ENCODE measurements at places on chromosomes 2 and 18.

- DNase-seq: no peak
Measured at GRCh38 chr2:36871068-36871707, 95.1 kb downstream of the STRN start.

DNA sequence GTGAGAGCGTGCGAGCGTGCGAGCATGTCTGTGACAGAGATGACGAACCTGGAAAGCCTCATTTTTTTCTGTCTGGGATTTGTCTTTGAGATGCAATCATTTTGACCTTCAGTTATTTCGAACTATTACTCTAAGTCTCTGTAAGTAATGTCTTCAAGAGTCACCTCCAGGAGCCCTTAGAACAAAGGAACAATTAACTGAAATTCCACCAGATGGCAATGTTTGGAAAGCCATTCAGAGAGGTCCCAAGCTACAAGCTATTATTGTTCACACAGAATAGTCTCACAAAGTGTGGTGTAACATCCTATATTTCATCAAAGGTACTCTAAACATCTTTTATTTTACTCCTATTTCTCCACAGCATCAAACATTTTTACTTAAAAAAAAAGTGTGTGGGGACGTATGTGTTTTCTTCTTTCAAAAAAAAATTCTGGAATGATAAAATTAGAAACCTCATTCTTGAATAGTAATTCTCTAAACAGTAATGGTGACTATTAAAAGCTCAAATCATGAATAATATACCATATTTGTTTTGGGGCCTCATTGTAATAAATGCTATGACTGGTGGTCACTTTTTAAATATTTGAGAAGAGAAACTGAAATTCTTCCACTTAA, 35.1 kb upstream of the MAPRE2 start:
- DNase-seq: peak; percentile 57

GRCh38 chr2:173750831-173751230, 214.3 kb downstream of the SP3 start:
- DNase-seq: no peak

DNA sequence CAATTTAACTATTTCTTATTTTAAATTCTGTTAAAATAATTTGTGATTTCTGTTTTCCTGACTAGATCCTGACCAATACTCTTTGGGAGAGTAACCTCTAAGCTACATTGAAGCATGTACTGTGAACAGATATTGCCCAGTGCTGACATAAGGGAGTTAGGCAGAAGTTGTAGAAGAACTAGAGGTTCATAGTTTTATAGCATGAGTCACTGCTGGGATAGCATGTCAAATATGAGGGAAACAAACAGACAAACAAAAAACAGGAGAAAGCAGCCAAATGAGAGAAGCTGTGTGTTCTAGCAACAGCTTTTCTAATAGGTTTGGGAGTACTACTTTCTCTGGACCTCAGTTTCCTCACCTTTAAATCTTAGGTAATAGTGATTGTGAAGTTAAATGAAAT, 72.4 kb downstream of the CERS6 start:
- no peak for DNase-seq

- DNase-seq: no peak
Measured at GRCh38 chr2:18062892-18063291, 184.4 kb downstream of the KCNS3 start.

- DNase-seq: no peak
Measured at GRCh38 chr2:119689218-119689617, 10.2 kb downstream of the TMEM177 start.

DNA sequence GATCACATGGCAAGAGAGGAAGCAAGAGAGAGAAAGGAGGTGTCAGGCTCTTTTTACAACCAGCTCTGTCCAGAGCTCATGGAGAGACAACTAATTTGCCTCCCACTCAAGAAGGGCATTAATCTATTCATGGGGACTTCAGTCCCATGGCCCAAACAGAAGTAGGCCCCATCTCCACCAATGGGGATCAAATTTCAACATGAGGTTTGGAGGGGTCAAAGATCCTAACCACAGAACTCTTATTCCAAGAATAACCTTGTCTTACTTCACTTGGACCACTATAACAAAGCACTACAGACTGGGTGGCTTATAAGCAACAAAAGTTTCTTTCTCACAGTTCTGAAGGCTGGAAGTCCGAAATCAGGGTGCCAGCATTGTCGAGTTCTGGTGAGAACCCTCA, 31.8 kb downstream of the GRB14 start:
- DNase-seq: no peak

GRCh38 chr2:206336861-206337260, 62.4 kb downstream of the ZDBF2 start:
- no peak for DNase-seq

DNA sequence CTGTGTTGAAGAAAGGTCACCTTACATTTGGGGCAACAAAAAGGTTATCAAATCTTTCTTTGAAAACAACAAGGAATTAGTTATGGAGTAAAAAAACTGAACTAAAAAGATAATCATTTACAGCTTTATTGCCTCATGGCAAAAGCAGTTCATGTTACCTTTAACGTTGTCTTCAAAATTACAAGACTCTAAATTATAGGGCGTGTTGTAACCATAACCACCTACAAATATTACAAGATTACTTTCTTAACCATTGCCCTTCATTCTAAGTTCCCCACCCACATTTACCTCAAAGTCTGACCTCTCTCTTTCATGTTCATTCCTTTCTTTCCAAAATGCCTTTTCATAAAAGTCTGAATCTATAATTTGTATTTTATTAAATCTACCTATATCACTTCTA, 74.6 kb upstream of the LRATD1 start:
- DNase-seq: no peak

DNA sequence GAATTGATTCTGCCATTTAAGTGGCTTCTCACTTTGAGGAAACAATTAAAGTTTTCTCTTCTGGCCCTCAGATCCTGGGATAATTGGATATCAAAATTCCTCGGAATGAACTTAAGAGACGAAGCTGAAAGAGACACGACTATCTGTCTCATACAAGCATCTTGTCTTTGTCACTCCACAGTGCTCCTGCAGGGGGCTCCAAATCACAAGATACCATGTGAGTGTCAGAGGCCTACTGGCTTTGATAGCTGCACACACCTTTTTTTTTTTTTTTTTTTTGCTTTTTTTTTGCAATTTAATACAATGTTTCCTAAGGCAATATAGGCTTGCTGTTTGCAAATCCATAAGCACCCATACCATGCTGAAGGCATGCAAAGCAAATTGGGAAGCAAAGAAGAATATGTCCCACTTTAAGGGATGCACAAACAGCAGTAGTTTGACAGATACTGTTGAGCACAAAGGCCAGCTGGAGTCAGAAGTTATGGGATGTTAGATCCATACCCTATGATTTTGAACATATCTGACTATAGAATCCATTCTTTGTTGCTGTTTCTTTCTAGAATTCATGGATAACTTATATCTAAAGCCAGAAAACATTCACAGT, 109.0 kb upstream of the CBLN2 start:
- no peak for DNase-seq

DNA sequence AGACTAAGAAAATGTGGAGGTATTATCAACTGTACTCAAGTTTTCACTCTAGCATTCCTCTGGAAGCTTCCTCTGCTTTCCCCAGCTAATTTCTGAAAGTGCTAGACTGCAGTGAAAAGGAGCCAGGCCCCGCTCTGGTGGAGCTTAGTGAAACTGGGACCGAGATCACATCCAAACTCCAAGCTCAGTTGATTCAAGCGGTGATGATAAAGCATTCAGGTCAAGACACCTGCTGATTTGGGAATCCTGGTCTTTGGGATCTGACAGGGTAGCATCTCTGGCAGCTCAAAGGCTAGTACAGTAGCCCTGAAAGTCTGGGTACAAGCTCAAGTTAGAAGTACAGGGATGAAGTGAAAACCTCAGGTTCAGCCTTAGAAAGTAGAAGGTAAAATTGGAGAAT, 120.2 kb upstream of the CRIM1 start:
- no peak for DNase-seq

- no peak for DNase-seq
Measured at GRCh38 chr2:238082827-238083226, 17.3 kb upstream of the ESPNL start.

DNA sequence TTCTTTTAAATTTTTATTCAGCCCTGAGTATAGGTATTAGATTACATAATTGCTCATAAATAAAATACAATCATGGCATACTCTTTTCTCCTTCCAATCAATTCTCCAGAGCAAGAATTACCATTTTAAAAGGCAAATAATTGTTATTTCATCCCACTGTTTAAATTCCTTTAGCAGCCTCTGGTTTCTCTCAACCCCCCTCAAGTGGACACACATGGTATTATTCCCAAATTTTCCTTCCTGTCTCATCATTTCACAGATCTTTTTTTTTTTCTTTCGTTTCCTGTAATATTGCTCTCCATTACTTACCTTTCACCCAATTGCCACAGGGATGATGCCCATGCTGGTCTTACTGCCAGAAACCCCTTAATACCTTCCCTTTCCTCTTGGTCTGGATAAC, 385.2 kb downstream of the RIT2 start:
- DNase-seq: no peak

DNA sequence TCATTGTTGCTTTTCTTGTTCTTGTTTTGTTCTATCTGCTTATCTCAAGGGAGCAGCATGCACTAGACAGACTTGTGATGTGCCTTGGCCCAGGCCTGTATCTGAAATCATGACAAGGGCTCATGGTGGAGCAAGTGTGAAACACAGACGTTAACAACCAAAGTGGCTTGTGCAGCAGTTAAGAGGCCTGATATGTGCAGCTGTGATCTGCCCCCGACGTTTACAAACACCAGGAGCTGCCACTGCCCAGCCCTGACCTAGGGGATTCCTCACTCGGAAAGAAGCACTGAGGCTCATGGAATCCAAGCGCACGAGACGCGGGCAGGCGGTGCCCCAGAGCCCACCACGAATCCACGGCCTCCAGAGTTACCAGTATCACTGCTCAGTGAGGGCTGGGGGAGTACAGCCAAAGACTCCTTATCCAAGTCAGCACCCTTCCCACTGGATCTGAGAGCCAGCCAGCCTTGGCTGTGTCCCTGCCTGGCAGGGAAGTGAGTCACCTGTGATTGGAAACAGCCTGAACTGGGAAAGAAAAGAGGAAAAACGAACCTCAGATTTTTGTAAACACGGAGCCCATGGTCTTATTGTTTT, 62.3 kb upstream of the SNTG2 start:
- no peak for DNase-seq

DNA sequence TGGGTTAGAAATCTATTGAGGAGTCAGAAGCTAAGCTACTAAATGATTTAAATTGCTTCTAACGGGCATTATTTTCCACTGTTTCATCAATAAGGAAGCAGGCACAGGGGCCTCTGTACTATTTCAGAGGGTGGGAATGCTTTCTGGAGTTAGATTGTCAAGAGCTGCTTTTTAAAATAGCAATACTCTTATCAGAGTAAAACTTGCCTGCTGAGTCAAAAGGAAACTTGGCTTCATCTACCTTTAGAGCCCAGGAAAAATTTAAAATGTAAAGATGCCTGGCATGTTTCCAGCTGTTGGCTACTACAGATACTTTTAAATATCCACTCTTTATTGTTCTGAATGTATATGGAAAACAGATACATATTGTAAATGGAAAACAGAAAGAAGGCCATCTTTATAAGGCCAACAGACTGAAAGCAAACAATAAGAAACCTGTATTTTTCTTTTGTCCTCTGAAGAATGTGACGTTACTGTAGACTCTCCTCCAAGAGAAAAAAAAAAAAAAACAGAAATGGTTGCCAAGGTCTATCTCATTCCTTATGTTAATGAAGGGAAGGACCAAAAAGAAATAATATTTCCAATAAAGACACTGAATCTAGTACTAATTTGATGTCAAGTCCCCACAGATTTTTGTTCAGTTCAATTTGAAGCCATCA, 79.1 kb downstream of the FIGN start:
- DNase-seq: no peak

- no peak for DNase-seq
Measured at GRCh38 chr2:11168488-11168887, 13.2 kb downstream of the SLC66A3 start.

DNA sequence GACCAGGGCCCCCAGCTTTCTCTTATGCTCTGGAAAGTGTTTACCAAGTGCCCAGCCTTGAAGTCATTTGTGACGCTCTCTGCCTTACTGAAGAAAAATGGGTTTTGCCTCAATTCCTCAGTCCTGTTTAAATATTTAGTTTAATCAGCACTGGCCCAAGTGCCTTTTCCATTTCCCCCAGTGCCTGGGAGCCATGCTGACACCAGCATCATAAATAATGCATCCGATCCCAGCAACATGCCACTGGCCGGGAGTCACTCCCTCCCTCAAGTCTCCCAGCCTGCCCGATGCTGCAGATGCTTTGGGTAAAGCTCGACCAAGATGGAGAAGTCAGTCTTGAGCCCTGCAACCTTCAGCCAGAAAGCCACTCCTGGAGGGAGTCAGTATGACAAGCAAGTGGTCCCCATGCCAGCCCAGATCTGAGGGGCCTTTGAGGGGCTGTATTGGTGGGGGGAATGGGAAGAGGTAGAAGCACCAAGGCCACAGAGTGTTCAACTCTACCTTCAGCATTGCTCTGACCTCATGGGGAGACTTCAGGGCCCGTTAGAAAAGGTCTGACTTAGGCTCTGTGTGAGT, 12.0 kb upstream of the MTA3 start:
- no peak for DNase-seq

- DNase-seq: no peak
Measured at GRCh38 chr2:3703757-3704355, 481 bp downstream of the DCDC2C start.

DNA sequence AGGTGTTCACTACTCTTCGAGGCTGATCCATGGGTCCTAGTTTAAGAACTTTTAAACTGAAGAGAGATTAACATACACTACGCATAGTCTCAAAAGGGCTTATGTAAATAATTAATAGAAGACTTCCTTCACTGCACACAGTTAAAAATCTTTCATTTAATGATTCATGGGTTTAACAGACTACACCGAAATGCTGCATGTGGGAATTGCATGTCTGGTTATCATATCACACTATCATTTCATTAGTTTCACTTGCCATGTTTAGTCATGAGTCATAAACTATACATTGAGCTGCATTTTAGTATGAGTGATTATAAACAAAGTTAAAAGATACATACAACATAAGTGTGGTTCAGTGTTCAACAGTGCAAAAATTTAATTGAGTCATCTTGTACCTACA, 31.2 kb downstream of the GLS start:
- DNase-seq: no peak

- DNase-seq: no peak
Measured at GRCh38 chr2:870426-870825, 80.2 kb upstream of the SNTG2 start.

- DNase-seq: no peak
Measured at GRCh38 chr2:130759906-130760753, 4.8 kb downstream of the AMER3 start.

DNA sequence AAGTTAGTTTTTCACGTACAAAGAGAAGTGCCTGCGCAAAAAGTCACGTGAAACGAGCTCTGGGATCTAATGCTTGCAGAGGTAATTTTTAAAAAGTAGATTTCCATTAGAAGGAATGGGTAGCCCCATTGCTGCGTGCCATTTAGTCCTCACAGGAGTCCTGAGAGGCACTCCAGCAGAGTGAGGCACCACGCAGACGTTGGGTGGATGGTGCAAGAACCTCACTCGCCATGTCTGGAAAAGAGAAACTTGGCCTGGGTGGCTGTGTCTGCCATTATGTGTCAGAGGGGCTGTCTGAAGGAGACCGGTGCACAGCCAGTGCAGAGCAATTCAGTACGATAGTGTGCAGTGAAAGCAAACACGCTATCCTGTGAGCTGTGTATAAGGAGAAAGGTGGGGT, 1.8 kb upstream of the HDAC4 start:
- no peak for DNase-seq
